Vagina (tissue), 2 donors: ENCODE measurements at places on chromosomes 16 and 17.

GRCh38 chr16:46691726-46692125 is 2.3 kb downstream of the ORC6 start:
- no peaks in the 10 kb centered on the region for H3K36me3 ChIP-seq
- no peak for DNase-seq
- no peaks in the 10 kb centered on the region for H3K27me3 ChIP-seq
- no peak overlapping the region for H3K4me3 ChIP-seq
- H3K4me1 ChIP-seq, result peaks cover 30% of the 10 kb centered on the region
- no peak overlapping the region for H3K27ac ChIP-seq

- H3K27me3 ChIP-seq, result no peaks in the 10 kb centered on the region
- peaks cover 24% of the 10 kb centered on the region for H3K4me1 ChIP-seq
- peak overlapping the region; percentile 37 for H3K27ac ChIP-seq
Observed at GRCh38 chr17:8145811-8146210, 6.4 kb downstream of the PER1 start.

GRCh38 chr17:9203771-9204425 is 182.6 kb downstream of the NTN1 start:
- H3K4me3 ChIP-seq, result no peak overlapping the region
- H3K36me3 ChIP-seq, result no peaks in the 10 kb centered on the region
- H3K27me3 ChIP-seq, result no peaks in the 10 kb centered on the region
- peaks cover 23% of the 10 kb centered on the region for H3K4me1 ChIP-seq

- H3K36me3 ChIP-seq, result no peaks in the 10 kb centered on the region
- no peak for DNase-seq
- no peak overlapping the region for H3K4me3 ChIP-seq
Observed at GRCh38 chr16:61575617-61576016, 460.6 kb downstream of the CDH8 start.

DNA sequence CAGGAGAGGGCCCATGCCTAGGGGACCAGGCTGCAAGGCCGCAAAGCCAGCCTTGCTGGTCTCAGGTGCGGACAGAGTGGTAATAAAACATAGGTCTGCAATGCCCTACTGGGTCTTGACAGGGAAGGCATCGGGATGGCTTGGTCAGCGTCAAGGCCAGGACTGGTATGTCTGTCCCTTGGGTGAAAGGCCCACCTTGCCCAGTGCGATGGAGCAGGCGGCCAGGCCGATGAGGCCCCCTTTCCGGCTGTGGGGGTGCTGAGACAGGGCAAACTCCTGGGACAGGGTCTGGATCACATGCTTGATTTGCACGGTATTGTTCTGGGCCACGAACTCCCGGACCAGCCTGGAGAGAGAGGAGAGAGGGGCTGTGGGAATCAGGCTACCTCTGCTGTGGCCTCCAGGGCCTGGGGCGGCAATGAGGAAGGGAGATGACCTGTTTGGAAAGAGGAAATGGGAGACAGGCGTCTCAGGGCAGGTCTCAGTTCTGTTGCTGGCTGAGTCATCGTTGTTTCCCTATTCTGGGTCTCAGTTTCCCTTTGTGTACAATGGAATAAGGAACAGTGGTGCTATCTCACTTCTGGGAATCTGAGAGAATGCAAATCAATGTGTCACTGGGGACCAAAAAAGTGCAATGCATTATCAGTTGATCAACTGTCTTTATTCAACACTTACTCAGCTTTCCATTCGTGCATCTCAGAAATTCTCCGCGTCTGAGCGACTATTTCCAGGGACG is 14.8 kb downstream of the VAC14 start:
- H3K4me1 ChIP-seq, result peaks cover 9% of the 10 kb centered on the region
- no peak for DNase-seq
- H3K4me3 ChIP-seq, result no peak overlapping the region
- no peak overlapping the region for H3K27ac ChIP-seq

DNA sequence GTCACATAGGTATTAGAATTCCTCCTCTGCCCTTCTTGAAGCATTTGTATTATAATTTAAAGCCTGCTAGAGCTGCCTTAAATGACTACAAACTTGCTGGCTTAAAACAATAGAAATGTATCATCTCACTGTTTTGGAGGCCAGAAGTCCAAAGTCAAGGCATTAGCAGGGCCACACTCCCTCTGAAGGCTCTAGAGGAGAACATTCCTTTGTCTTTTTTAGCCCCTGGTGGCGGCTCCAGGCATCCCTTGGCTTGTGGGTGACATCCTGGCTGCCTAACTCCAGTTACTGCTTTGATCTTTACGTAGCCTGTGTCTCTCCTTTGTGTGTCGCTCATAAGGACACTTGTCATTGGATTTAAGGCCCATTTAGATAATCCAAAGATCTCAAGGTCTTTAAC is 186.6 kb upstream of the SALL1 start:
- H3K27ac ChIP-seq, result no peak overlapping the region
- DNase-seq, result no peak
- no peaks in the 10 kb centered on the region for H3K36me3 ChIP-seq
- H3K4me1 ChIP-seq, result no peaks in the 10 kb centered on the region
- no peak overlapping the region for H3K4me3 ChIP-seq

DNA sequence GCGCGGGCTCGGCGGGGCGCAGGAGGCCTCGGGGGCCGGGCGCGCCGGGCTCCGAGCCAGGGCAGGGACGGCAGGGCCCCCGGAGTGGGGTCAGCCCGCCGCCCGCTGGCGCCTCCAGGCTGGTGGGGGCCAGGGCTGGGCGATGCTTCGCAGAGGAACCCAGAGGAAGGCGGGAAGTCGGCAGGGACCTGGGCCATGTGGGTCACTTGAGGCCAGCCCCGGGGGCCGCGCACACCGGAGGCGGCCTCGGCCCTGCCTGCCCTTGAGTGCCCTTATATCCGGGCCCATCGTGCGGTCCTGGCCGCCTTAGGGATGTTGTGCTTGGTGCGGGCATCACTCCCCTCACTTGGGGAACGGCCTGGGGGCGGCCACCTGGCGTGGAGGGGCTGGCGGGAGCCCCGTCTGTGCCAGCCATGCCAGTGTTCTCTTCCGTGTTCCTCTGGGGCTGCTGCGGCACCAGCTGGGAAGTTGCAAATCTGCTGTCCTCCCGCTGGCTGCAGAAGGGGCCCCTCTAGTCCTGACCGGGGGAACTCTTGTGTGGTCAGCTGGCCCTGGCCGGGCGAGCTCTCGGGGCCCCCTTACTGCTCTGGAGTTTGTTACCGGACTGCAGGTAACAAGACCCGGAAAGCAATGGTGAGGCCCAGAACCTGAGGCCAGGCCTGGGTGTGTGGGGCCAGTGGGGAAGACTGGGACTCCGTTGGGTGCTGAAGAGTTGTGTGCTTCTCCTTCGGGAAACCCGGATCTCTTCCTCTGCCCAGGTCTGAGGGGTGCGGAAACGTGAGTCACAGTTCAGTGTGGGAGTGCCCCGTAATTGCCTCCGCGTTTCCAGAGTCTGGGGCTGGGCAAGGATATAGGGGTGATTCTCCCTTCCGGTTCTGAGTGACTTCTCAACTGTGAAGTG is 849 bp downstream of the CAPN15 start:
- peaks cover 65% of the 10 kb centered on the region for H3K4me1 ChIP-seq
- peak overlapping the region; percentile 96 for H3K4me3 ChIP-seq
- DNase-seq, result no peak
- no peaks in the 10 kb centered on the region for H3K27me3 ChIP-seq
- no peaks in the 10 kb centered on the region for H3K36me3 ChIP-seq

DNA sequence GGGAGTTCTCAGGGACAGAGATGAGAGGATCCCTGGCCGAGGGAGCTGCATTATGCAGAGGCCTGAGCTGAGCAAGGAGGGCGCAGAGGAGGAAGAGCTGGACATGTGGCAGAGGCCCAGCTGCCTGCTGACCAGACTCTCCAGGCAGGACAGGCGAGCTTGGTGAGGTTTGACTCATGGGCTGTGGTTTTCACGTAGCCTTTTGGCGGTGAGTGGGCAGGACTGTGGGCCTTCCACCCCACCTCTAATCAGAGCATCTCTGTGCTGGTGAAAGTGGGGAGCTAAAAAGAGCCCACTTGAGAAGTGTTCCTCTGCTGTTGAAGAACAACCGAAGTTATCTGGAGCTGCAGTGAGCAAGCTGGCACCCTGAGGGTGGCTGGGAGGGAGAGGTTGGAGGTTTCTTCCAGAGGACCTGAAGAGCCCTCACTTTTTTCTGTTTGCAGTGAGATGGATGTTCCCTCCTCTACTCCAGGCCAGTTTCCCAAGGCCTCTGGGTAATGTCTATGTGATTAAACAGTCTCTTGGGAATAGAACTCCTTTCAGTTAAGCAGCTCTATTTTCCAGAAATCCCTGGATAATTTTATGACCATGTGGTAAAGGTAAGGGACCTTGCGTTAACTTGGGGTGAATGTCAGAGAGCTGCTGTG is 11.9 kb downstream of the EPN2 start:
- no peak overlapping the region for H3K4me3 ChIP-seq
- no peaks in the 10 kb centered on the region for H3K27me3 ChIP-seq
- no peak for DNase-seq
- H3K4me1 ChIP-seq, result peaks cover 75% of the 10 kb centered on the region
- no peaks in the 10 kb centered on the region for H3K36me3 ChIP-seq
- peak overlapping the region; percentile 84 for H3K27ac ChIP-seq

- H3K27me3 ChIP-seq, result no peaks in the 10 kb centered on the region
- peak overlapping the region; percentile 69 for H3K27ac ChIP-seq
- no peak overlapping the region for H3K4me3 ChIP-seq
- no peaks in the 10 kb centered on the region for H3K36me3 ChIP-seq
- peaks cover 44% of the 10 kb centered on the region for H3K4me1 ChIP-seq
- no peak for DNase-seq
Observed at GRCh38 chr17:81082177-81083073, 47.5 kb downstream of the BAIAP2 start.

- H3K4me1 ChIP-seq, result peaks cover 6% of the 10 kb centered on the region
- no peak for DNase-seq
- H3K4me3 ChIP-seq, result no peak overlapping the region
- no peaks in the 10 kb centered on the region for H3K27me3 ChIP-seq
Observed at GRCh38 chr17:80781807-80782277, 209.8 kb upstream of the CHMP6 start.

GRCh38 chr17:3804503-3804931 is 3.5 kb upstream of the ITGAE start:
- no peaks in the 10 kb centered on the region for H3K4me1 ChIP-seq
- H3K27ac ChIP-seq, result no peak overlapping the region
- H3K36me3 ChIP-seq, result no peaks in the 10 kb centered on the region

DNA sequence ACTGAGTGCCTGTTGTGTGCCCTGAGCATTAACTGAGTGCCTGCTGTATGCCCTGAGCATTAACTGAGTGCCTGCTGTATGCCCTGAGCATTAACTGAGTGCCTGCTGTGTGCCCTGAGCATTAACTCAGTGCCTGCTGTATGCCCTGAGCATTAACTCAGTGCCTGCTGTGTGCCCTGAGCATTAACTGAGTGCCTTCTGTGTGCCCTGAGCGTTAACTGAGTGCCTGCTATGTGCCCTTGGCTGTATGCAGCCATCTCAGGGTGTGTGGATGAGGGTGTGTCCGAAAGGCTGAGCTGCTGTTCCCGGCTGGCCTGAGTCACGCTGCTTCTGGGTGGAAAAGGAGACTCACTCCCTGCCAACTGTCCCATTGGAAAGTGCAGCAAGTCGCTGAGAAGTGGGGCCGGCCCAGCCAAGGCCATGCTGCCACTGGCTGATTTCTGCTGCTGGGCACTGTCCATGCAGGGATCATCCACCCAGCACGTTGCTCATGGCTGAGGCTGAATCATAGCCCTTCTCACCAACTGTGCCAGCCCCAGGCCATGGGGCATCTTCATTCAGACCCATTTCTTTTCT is 113.8 kb downstream of the OR1D5 start:
- no peaks in the 10 kb centered on the region for H3K36me3 ChIP-seq
- peaks cover 5% of the 10 kb centered on the region for H3K4me1 ChIP-seq
- H3K27ac ChIP-seq, result no peak overlapping the region
- H3K27me3 ChIP-seq, result no peaks in the 10 kb centered on the region

- H3K27me3 ChIP-seq, result no peaks in the 10 kb centered on the region
- no peak overlapping the region for H3K4me3 ChIP-seq
- H3K4me1 ChIP-seq, result no peaks in the 10 kb centered on the region
- no peaks in the 10 kb centered on the region for H3K36me3 ChIP-seq
- H3K27ac ChIP-seq, result no peak overlapping the region
- no peak for DNase-seq
Observed at GRCh38 chr17:36686123-36686669, 84.8 kb downstream of the MRM1 start.

DNA sequence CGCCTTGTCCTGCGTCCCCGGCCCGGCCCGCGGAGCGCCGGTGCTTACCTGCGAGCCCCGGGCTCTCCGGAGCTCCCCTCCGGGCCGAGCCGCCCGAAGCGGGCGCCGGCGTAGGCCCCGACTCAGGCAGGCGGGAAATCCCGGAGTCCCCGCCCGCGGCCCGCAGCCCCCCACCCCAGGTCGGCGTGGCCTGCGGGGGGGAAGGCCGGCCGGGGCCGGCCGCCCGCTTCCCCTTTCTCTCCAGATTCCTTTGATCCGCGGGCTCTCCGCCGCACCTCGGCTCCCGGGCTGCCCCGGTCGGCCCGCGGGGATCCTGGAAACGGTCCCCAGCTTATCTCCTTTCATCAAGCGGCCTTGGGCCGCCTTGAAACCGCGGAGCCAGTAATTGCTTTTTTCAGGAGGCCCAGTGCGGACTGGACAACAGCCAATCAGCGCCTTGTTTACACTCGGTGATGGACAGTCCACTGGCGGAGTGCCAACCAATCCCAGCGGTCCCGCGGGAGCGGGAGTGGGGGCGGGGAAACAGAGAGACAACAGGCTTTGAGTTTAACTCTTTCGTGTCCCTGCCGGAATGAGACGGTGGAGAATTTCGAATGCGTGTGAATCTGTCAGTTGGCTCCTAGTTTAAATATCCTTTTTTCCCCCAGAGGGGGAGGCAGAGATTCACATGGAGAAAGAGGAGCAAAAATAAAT is 1.4 kb upstream of the BAHCC1 start:
- H3K4me3 ChIP-seq, result peak overlapping the region; percentile 78
- H3K27me3 ChIP-seq, result no peaks in the 10 kb centered on the region
- DNase-seq, result no peak
- H3K27ac ChIP-seq, result peak overlapping the region; percentile 95
- H3K4me1 ChIP-seq, result peaks cover 53% of the 10 kb centered on the region
- no peaks in the 10 kb centered on the region for H3K36me3 ChIP-seq

DNA sequence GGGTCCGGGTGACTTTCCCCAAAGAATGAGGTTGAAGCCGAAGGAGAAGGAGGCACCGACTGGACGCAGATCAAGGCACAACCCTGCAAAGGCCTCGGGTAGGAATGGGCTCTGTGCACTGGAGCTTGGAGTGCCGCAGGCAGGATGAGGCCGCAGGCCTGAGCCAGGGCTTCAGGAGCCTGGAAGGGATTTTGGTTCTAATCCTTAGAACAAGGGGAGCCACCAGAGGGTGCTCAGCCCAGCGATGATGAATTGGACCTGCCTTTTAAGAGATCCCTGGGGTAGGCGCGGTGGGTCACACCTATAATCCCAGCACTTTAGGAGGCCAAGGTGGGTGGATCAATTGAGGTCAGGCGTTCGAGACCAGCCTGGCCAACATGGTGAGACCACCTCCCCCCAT is 8.1 kb downstream of the CIBAR2 start:
- no peak overlapping the region for H3K4me3 ChIP-seq
- no peak for DNase-seq
- H3K4me1 ChIP-seq, result peaks cover 6% of the 10 kb centered on the region
- no peaks in the 10 kb centered on the region for H3K27me3 ChIP-seq

GRCh38 chr16:84284154-84284722 is 10.4 kb upstream of the WFDC1 start:
- peak overlapping the region; percentile 8 for H3K27ac ChIP-seq
- peaks cover 18% of the 10 kb centered on the region for H3K4me1 ChIP-seq
- no peaks in the 10 kb centered on the region for H3K36me3 ChIP-seq
- no peak overlapping the region for H3K4me3 ChIP-seq
- no peaks in the 10 kb centered on the region for H3K27me3 ChIP-seq

GRCh38 chr16:13660807-13661206 is 259.1 kb upstream of the ERCC4 start:
- no peaks in the 10 kb centered on the region for H3K36me3 ChIP-seq
- DNase-seq, result no peak
- no peaks in the 10 kb centered on the region for H3K27me3 ChIP-seq
- no peaks in the 10 kb centered on the region for H3K4me1 ChIP-seq
- no peak overlapping the region for H3K4me3 ChIP-seq
